ENCODE measurements at places on chromosomes 3 and 15.
A peak's percentile ranks its signal among the peaks of the same experiment; 100 is the strongest.

DNA sequence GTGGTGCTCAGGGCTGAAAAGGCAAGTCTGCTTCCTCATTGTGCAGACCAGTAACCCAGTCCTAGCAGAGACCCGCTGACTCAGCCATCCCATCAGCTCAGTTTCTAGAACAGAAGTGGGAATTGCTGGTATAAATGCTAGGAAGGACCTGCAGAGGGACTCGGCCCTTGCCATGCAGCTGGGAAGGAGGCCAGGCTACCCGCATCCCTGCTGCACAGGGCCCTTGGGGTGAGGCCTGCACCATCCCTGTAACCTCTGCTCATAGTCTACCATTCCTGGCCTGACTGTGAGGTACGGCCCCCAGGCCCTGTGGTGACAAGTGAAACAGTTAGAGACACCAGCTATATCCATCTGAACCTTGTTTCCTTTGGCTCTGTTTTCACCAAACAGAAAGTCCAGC is 23.5 kb downstream of the RAB6B start:
- no peak for DNase-seq

GRCh38 chr3:195757438-195757770 is 36.6 kb downstream of the MUC20 start:
- DNase-seq, result no peak

GRCh38 chr15:43414196-43414595 is 43.3 kb downstream of the TUBGCP4 start:
- no peak for DNase-seq

GRCh38 chr3:59186725-59187124 is 136.9 kb upstream of the CFAP20DC start:
- DNase-seq, result no peak

- no peak for DNase-seq
Observed at GRCh38 chr15:33080006-33080405, 114.5 kb downstream of the FMN1 start.

DNA sequence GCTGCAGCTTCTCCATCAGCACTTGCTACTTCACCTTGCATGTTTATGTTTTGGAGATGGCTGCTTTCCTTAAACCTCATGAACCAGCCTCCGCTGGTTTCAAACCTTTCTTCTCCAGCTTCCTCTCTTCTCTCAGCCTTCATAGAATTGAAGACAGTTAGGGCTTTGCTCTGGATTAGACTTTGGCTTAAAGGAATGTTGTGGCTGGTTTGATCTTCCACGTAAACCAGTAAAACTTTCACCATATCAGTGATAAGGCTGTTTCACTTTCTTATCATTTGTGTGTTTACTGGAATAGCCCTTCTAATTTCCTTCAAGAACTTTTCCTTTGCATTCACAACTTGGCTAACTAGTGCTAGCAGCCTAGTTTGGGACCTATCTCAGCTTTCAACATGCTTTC is 11.7 kb upstream of the GNAT1 start:
- no peak for DNase-seq

DNA sequence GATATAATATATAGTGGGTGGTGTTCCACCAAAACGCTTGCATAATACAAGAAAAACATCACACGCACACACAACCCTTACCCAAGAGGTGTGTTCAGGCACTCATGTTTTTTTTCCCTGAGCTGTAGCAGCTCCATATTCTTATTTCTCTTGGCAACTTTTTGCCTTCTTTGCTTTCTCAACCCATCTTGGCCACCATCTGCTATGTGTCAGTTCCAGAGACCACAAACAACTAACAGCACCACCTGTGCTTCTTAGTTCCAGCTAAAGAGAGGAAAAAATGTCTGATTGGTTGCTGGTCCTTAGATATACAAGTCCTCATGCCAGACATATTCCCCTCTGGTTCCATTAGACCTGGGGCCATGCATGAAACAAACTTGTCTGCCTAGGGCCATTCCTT is 11.9 kb downstream of the ACTC1 start:
- DNase-seq, result no peak

DNA sequence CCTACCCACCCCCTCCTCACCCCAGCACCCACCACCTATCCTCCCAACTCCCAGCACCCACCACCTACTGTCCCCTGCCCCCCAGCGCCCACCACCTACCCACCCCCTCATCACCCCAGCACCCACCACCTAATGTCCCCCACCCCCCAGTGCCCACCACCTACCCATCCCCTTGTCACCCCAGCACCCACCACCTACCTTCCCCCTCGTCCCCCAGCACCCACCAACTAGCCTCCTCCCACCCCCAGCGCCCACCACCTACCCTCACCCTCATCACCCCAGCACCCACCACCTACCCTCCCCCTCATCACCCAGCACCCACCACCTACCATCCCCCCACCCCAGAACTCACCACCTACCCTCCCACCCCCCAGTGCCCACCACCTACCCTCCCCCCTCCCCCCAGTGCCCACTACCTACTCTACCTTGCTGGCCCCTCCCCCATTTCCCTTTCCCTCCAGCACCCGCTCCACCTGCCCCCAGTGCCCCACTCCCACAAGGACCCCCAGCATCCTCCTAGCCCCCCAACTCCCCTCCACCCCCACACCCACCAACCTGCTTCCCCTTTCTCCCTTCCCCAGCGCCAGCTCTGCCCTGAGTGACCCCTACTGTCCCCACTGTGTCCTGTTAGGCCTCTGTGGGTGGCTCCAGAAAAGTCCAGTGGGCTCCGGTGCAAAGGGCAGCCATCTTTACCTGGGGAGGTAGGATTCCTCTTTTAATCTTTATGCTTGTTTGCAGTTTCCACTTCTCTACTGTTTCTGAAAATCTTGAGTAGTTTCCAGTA is 1.2 kb downstream of the UROC1 start:
- no peak for DNase-seq

GRCh38 chr15:78007964-78008886 is 69.3 kb downstream of the TBC1D2B start:
- DNase-seq, result no peak

- DNase-seq, result no peak
Observed at GRCh38 chr3:152564459-152564858, 270.5 kb upstream of the P2RY1 start.

DNA sequence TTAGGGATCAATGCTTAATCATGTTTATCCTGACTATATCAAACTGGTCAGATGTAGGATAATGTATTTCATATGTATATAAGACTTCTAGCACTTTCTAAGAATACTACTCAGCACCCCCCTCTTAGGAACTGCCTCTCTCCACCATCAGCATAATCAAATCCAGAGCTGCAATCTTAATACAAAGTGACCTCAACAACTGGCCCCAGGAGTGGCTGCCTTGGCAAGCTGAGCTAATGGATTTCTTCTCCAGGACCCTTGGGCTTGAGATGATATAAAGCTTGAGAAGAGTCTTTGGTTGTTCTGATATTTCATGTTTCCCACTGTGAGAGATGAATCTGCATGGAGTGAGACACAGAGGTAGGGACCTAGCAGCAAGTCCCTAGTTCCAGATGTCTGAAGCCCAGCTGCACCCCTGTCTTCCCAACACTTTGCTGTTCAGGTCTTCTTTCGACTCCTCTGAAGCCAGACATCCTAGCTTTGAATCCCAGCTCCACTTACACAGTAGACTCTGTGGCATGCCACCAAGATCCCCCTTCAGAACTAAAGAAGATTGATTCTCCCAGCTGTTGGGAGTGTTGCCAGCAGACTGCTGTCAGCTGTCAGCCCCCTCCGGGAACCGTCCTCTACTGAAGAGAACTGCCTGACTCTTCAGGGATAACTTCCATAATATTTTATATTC is 309.3 kb upstream of the UBE2E2 start:
- no peak for DNase-seq

DNA sequence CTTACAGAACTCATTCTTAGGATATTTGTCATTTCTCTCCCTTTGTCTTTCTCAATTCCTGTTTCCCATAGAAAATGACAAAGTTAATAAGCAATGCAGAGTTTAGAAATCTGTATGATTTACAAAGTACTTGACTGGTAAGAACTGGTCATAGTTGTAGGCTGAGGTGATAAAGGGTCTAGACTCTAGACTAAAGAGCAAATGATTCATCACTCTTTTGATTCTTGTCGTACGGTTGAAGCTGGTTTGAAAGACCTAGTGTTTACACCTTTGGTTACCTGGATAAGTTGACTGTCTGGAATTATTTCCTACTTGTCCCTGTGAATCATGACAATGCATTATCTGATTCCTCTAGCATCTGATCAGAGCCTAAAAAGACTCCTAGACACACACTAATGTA is 58.9 kb upstream of the TP63 start:
- DNase-seq, result no peak

- DNase-seq, result peak; percentile 71
Observed at GRCh38 chr3:170465955-170466354, 47.3 kb downstream of the CLDN11 start.

DNA sequence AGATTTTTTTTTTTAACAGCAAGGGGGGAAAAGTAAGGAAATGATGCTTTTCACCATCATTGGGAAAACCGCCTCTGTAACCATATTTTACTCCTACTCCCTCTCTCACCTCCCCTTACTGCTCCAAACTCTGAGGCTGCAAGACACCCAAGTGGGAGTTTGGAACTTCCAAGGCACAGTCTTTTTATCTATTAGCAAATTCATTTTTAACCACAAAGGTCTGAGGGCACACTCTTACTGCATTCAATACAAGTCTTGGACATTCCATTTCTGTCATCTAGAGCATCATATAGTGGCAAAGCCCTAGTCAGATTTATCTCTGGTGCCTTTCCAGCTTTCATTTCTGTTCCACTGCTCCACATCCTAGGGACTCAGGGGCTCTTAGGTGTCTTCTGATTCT is 13.2 kb downstream of the FAM162A start:
- DNase-seq, result no peak

Data from NCI-H526 (cell line).